ENCODE measurements at places on chromosomes 4 and X.

GRCh38 chr4:73725985-73726384, 14.4 kb upstream of the CXCL8 start:
- peak overlapping the region; percentile 66 for H3K27ac ChIP-seq
- H3K4me1 ChIP-seq: peaks cover 56% of the 10 kb centered on the region
- peak; percentile 88 for DNase-seq
- H3K4me3 ChIP-seq: no peak overlapping the region
- H3K27me3 ChIP-seq: no peaks in the 10 kb centered on the region

GRCh38 chr4:71602289-71602900, 181.5 kb downstream of the GC start:
- no peak for DNase-seq
- H3K27ac ChIP-seq: no peak overlapping the region
- no peaks in the 10 kb centered on the region for H3K4me1 ChIP-seq
- H3K36me3 ChIP-seq: no peaks in the 10 kb centered on the region
- H3K4me3 ChIP-seq: no peak overlapping the region
- no peaks in the 10 kb centered on the region for H3K27me3 ChIP-seq

- no peak overlapping the region for H3K4me3 ChIP-seq
- H3K36me3 ChIP-seq: no peaks in the 10 kb centered on the region
- no peaks in the 10 kb centered on the region for H3K4me1 ChIP-seq
These were observed 8.6 kb downstream of the F9 start for GRCh38 chrX:139538907-139539790.

DNA sequence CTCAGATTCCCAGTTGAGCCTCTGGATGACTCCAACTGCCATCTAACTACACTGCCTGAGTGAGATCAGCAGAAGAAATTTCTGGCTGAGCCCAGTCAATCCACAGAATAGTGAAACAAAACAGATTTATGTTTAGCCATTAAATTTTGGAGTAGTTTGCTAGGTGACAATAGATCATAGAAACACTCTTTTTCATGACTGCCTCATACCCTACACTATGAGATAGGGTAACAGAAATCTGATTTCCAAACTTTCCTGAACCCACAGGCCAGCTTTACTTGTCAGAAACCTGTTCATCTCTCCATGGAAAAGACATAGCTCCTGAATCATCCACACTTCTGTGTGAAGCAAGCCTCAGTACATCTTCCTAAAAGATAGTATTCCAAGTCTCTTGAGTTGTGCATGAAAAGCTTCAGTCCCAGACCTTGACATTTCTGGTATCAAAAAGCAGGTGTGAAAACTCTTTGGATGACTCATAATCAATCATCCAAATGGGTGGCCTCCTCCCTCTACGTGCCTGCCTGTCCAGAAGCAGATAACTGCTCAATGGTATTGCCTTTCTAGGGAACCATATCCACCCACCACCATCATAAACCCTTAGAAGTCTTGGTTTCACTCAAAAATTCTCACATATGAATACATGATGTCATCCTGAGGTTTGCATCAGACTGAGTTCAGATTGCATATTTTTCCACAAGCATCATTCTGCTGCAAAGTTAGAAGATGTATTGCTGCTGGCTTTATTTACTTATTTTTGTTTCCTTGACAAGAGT, 47.5 kb upstream of the RAP2C start:
- H3K27me3 ChIP-seq: no peaks in the 10 kb centered on the region
- H3K27ac ChIP-seq: no peak overlapping the region
- H3K4me1 ChIP-seq: no peaks in the 10 kb centered on the region
- no peak for DNase-seq
- no peaks in the 10 kb centered on the region for H3K36me3 ChIP-seq

All from endothelial cell of umbilical vein (primary cell).